ENCODE measurements at places on chromosomes 11 and 22.

- DNase-seq: no peak
Measured at GRCh38 chr11:121048464-121049233, 24.7 kb downstream of the TBCEL start.

GRCh38 chr11:11569936-11570491 lies 51.8 kb downstream of the GALNT18 start:
- DNase-seq: no peak

- no peak for DNase-seq
Measured at GRCh38 chr11:64687204-64687603, 35.8 kb downstream of the NRXN2 start.

GRCh38 chr11:62777389-62777788 lies 6.2 kb downstream of the TAF6L start:
- no peak for DNase-seq

- DNase-seq: peak; percentile 53
Measured at GRCh38 chr11:64148226-64148916, 17.5 kb downstream of the MACROD1 start.

DNA sequence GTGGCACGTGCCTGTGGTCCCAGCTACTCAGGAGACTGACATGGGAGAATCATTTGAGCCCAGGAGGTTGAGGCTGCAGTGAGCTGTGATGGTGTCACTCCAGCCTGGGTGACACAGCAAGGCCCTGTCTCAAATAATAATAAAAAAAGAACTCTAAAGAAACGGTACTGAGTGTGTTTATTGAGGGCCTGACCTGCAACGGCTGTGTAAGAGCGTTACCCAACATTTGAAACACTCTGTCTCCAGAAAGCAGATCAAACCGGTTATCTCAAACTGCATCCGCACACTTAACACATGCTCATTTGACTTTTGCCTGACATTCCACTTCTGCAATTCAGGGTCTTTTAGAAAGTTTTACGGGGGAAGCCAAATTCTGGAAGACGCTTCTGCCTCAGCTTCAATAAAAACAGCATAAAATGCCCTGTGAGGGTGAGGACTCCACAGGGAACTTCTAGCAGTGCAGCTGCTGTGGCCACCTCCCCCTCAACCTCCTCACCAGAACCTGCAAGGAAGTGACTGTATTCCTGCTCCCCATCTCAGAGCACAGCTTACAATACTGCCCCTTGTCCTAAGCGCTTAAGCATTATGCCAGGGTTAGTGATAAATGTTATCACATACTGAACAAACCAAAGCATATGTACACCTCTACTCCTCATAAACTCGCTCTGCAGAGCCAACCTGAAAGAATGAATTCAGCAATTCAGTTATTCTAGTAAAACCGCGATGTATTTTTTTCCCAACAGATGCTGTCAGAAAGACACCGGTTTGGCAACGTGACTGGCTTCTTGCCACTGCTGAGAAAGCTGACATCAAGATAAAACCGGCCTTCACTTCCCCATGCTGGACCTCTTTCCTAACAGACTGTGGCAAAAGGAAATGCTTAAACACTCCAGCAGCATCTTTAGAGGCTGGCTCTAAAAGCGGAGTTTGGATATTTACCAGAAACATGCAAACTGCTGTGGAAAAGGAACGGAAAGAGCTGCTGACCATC lies 52.2 kb downstream of the PRDM10 start:
- no peak for DNase-seq

DNA sequence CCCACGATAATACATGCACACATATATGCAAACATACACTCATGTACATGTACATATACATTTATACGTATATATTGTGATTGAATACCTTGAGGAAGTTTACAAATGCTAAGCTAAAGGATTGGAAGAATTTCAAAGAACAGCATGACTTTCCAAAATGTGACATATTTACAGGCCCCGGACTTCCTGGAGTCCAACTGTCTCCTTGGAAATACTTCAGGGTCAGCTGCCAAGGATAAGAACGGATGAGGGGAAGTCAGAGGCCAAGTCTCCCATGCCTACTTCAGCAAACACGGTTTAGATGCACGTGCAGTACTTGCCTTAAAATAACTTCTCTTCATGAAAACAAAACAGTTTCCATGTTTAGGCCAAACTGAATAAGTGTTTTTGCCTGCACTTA lies 213.6 kb downstream of the DYNC2H1 start:
- DNase-seq: no peak

DNA sequence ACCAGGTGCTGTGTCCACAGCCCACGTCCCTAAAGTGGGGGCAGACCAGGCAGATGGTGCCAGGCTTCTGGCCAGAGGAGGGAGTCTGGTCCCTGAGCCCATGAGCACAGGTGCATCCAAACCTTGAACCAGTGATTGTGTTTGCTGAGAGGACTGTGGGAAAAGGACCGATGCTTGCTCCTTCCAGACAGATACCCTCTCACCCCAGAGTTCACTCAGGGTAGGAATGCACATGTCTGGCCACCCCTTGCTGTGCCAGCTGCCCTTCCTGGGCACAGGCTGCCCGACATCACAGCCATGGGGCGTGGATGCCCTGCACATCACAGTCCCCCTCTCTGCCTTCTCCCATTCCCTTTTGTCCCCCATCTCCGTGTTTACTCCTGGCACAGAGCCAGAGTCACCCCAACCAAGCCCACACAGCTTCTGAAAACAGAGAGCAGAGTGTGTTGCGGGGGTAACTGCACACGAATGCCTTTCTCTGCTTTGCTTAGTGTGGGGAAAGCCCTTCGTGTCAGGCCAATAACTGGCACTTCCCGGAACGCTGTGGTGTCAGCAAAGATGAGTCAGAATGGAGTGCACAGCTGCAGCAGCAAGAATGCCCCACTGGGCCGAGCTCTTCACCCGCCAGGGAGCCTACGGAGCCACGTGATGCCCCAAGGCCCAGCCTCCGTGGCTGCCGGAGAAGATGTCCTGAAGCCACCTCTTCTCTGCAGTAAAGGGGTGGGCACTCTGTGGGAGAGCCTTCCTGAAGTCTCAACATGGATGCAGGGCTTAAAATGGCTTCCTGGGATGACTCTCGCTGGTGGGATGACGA lies 7.6 kb downstream of the CARS1 start:
- peak; percentile 42 for DNase-seq

- no peak for DNase-seq
Measured at GRCh38 chr11:30774496-30775232, 188.5 kb upstream of the MPPED2 start.

DNA sequence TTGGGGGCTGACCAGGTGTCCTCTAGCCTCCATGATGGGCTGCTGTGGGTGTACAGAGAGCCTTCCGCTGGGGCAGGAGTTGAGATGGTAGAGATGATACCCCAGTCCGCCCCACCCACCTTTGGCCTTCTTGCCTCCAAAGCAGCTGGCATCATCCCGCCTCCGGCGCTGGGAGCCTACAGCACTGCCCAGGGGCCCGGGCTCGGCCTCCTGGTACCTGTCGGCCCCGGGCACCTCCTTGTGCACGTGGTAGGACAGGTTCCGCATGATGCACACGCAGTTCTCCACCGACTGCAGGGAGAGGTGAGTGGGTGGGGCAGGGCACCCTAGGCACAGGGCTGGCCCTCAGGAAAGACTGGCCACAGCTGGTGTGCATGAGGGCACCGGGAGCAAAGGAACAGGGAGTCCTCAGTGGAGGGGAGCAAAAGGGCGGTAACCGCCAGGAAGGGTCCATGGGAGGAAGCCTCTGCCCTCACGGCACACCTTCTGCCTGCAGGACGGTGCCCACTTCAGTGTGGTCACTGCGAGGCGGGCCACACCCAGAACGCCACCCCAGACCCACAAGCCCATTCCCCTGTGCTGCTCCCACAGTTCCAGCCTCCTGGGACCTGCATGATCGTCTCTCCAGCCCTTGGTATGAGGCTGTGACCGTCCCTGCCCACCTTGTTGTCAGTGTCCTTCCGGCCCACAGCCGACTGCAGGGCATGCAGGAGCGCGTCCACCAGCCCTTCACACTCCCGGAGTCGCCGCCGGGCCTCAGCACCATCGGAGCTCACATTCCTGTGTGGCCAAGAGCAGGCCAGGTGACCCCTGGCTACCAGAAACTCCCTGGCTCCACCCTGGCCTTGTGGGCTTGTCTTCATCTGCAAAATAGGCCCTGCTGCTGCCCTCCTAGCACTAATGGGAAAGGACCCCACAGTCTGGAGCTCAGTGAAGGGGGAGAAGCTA lies 36.0 kb upstream of the TXNRD2 start:
- DNase-seq: no peak

DNA sequence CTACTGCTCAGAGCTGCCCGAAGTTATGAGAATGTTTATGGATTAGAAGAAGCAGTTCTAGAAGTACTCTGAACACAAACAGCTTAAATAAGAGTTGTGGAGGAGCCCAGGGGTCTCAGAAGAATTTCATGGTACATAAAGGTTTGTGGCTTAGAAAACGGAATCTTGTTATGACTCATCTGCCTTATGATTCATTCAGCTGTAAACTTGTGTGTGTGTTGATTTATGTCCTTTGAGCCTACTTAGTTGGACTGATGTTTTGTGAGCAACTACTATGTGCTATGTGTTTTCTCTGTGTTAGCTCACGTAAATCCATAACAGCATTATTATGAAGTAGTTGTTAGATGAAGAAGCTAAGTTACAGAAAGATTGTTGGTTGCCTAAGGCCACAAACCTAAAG lies 203.7 kb downstream of the PGR start:
- DNase-seq: no peak

GRCh38 chr22:46156031-46156430 lies 5.7 kb downstream of the PPARA start:
- no peak for DNase-seq

- no peak for DNase-seq
Measured at GRCh38 chr11:109155291-109155690, 266.7 kb upstream of the C11orf87 start.

GRCh38 chr22:43218786-43219185 lies 31.9 kb upstream of the TTLL12 start:
- no peak for DNase-seq

DNA sequence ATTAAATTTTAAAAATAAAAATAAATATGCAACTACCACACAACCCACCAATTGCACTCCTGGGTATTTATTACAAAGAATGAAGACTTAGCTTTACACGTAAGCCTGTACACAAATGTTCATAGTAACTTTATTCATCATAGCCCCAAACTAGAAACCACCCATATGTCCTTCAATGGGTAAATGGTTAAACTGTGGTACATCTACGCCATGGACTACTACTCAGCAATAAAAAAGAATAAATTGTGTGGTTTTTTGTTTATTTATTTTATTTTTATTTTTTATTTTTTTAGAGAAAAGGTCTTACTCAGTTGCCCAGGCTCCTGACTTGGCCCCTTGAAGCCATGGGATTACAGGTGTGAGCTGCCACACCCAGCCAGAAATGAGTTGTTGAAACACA lies 14.6 kb downstream of the GAL start:
- no peak for DNase-seq

Data from activated CD4-positive, alpha-beta T cell treated with anti-CD3 and anti-CD28 coated beads for 1 hour (primary cell).